EL (cell line): ENCODE measurements at places on chromosomes 16 and 17.
A peak's percentile ranks its signal among the peaks of the same experiment; 100 is the strongest.

- peak; percentile 35 for DNase-seq
These were observed 7.7 kb downstream of the CORO6 start for GRCh38 chr17:29615048-29615385.

DNA sequence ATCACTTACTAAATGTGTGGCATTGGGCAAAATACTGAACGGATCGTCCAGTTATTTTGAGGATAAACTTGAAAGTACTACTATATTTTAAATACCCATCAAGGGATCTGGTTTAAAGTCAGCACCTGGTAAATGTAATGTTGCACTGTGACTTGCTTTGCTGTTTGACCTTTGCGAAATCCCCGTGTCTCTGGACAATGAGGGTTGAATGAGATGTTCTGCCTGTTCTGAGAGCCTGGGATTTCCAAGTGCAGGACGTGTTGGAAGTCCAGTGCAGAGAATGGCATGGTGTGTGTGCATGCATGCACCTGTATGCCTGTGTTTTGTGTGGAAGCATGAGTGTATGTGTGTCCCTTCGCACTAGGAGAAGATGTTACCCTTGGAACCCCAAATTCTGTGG, 106.6 kb downstream of the N4BP1 start:
- DNase-seq, result no peak

DNA sequence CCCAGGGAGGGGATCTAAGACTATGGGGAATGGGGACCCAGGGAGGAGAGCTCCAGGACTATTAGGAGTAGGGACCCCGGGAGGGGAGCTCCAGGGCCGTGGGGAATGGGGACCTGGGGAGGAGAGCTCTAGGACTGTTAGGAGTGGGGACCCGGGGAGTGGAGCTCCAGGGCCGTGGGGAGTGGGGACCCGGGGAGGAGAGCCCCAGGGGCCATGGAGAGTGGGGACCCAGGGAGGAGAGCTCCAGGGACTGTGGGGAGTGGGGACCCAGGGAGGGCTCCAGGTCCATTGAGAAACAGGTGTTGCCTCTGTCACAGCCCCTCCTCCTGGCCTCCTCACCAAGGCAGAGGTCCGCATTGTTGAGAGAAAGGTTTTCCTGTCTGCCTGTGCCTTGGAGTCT, 16.0 kb downstream of the MPRIP start:
- no peak for DNase-seq

- no peak for DNase-seq
These were observed 109.5 kb downstream of the ASIC2 start for GRCh38 chr17:33183487-33184026.

DNA sequence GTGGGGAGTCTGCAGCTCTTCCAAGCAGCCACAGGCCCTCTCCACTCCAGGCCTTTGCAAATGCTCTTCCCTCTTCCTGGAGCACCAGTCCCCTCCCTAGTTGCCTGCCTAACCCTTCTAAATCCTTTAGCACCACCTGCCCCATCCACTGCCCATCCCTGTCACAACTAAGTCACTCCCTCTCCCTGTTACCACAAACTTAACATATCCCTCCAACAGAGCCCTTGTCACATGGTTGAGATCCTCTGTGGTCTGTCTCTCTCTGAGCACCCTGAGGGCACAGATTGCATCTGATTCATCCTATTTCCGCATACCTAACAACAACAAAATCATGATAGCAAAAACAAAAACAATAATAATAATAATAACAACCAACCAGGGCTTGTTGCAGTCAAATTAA, 11.0 kb upstream of the BEAN1 start:
- DNase-seq, result peak; percentile 61
